ENCODE measurements at places on chromosomes 13 and 19.

DNA sequence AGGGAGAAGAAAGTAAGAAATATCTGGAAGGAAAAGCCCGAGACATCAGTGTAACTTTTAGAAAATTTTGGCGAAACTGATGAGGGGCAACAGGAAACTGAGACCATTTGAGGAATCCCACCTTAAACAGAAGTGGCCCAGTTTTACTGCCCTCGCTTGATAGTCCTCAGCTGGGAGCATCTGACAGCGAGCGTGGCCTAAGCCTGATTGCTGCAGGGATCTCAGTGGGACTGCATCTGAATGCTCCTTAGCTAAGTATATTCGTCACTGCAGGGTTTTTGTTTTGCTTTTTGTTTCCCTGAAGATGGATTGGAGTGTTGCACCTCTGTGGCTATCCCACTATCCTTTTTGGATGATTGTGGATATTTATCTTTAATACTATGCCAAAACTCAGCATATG lies 262.7 kb upstream of the KLHL1 start:
- DNase-seq: no peak

GRCh38 chr13:50699874-50700663 lies 143.4 kb downstream of the DLEU7 start:
- no peak for DNase-seq

DNA sequence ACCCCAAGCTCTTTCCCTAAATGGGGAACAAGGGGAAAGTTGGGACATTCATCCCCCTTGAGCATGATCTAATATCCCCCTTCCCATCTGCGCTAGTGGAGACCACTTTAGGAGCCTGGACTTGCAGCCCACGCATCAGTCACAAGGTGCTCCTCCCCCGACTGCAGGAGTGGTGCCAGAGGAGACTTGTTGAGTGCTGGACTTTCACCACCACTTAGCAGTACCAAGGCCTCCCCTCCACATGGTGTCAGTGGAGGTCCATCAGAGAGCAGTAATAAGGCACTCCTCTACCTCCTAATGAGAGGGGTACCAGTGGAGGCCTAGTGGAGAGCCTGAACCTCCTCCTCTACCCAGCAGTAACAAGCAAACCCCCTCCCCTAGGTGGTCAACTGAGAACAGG lies 22.5 kb downstream of the CAB39L start:
- no peak for DNase-seq

- DNase-seq: no peak
These were observed at the start of gene C3 for GRCh38 chr19:6720369-6721137. Gene C3, minus strand, starts transcription at chr19:6720650. Its CDS starts 61 bp downstream, at chr19:6720589.

- DNase-seq: no peak
These were observed 164.9 kb downstream of the DLEU7 start for GRCh38 chr13:50678464-50679162.

DNA sequence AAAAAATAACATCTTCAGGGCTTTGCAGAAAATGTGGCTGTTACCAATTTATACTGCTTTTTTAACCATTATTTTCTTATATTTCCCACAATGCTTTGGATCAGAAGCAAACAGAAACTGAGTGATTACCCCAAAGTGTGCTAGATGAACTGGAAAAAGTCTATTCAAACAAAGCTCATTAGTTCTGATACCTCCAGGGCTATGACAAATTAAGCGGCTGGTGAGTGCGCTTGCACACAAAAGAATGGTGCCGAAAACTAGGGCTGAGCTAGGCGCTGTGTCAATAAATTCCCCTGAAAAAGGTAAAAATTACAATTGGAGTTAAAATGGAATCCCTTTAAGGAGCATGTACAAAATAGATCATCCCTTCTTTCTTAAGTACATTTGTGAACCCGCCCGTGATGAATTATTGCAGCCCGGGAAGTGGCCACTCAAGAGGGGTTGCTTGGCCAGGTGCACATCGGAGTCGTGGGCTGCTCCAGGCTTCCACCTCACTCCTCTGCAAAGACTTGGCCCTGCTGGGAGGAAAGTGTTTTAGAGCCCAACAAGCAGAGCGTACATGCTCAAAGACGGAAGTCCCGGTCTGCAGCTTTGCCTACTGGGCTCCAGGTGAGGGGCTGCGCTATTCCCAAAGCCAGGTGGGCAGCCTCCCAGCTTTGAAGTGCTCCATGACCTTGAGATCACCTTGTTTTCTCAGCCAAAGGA lies 164.0 kb upstream of the ZNF507 start:
- DNase-seq: no peak

DNA sequence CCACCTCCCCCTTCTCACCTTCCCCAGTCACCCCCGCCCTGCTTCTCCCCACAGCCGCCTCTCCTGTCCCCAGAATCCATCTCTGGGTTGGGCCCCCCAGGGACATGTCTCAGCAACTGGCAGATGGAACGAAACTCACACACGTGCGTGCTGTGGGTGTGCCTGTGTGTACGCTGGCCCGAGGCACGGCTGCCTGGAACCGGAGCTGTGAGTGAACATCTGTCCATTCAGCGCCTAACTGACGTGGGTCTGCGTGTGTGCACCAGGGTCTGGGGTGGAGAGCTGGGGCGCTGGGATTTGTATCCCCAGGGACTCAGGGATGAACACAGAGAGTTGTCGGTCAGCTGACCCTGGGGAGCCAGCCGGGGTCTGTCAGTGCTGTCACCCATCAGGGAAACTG lies 752 bp upstream of the HAS1 start:
- no peak for DNase-seq

- DNase-seq: no peak
These were observed 67.2 kb downstream of the ARHGEF18 start for GRCh38 chr19:7415857-7416371.

DNA sequence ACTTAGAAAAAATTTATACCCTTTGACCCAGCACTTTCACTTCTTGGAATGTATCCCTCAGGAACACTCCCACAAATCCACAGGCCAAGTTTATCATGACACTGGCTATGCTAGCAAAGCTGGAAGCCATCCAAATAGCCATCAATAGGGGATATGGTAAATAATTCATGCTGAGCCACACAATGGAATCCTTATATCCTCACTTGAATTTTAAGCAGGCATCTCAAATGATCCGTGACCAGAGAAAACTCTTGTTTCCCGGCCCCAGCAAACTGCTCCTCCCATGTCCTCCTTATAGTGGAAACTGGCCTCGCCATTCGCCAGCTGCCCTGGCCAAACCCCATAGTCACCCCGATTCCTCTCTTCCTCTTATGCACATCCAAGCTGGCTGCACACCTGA lies 37.6 kb downstream of the GRIK5 start:
- no peak for DNase-seq

- DNase-seq: no peak
These were observed 78.2 kb upstream of the TNFSF11 start for GRCh38 chr13:42495751-42496150.

- DNase-seq: no peak
These were observed 108.1 kb upstream of the SOX1 start for GRCh38 chr13:111958612-111959395.

GRCh38 chr13:28411831-28412353 lies 83.0 kb downstream of the FLT1 start:
- DNase-seq: no peak

DNA sequence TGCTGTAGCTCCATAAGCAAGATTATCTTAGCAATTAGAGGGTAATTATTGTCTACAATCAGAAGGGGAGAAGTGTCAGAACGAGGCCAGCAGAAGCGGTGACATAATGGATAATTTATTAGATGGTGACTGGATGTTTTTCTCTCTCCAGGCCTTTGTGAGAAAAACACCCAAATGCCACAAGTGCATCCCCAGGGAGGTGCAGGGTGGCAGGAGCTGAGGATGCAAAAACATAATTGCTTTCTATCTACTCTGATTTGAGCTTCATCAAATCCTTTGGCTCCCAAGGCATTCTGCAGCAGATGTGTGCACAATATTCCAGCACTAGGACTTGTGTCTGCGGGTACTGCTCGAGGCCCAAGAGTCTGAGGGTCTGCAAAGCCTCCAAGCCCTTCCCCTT lies 220.1 kb upstream of the SERP2 start:
- DNase-seq: no peak

DNA sequence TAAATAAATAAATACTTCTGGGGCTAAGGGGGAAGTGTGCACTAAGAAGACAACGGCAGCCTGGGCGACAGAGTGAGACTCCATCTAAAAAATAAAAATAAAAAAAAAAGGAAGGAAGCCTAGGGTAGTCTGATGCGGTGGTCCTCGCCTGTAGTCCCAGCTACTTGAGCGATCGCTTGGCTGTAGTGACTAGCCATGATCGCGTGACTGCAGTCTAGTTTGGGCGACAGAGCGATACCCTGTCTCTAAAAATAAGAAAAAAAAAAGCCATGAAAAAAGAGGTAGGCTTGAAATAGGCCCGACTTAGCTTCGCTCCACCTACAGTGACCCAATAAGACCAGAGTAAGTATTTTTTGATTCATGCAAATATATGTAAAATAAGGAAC lies 661 bp upstream of the BABAM1 start:
- no peak for DNase-seq

- DNase-seq: no peak
These were observed 8.0 kb downstream of the IGFLR1 start for GRCh38 chr19:35734273-35734672.

DNA sequence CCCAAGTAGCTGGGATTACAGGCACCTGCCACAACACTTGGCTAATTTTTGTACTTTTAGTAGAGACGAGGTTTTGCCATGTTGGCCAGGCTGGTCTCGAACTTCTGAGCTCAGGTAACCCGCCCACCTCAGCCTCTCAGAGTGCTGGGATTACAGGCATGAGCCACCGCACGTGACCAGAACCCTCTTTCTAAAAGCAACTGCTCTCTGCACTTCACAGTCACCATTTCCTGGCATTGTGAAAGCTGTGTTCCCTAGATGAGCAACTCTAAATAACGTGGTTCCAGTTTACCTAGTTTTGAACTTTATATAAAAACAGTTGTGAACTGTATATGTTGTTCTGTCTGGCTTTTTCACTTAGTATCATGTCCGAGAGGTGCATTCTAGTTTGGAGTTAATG lies 152.9 kb downstream of the SIPA1L3 start:
- no peak for DNase-seq

DNA sequence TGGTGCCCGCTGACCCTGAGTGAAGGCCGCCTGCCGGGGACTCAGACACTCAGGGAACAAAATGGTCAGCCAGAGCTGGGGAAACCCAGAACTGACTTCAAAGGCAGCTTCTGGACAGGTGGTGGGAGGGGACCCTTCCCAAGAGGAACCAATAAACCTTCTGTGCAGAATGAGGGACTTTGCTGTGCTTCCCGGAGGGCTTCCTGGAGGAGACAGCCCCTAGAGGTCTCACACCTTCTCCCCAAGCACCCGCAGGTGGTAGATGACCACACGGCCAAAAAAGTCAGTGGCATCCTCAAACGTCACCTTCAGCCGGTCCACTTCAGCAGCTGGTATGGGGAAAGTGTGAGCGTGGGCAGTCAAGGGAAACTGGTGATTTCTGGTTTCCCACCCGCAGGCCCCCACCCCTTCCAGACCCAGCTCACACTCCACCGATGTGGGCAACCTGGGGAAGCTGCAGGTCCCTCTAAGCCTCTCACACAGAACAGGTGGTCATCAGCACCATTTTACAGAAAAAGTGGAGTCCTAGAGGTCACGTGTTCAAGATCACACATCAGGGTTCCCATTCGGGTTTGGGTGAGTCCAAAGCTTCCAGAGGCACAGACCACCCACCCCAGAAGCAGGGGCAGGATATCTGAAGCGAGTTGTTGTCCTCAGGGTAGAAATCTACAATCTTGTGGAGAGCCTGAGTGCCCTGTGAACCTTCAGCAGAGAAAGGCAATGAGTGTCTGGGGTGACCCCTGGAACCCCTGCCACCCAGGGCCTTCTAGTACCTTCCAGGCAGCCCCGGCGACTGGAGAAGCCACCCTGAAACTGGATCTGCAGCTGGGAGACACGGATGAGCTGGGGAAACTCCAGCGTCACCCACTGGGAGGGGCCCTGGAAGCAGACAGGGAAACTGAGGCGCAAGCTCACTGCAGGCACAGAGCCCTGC lies 1.2 kb downstream of the NR2C2AP start:
- no peak for DNase-seq

DNA sequence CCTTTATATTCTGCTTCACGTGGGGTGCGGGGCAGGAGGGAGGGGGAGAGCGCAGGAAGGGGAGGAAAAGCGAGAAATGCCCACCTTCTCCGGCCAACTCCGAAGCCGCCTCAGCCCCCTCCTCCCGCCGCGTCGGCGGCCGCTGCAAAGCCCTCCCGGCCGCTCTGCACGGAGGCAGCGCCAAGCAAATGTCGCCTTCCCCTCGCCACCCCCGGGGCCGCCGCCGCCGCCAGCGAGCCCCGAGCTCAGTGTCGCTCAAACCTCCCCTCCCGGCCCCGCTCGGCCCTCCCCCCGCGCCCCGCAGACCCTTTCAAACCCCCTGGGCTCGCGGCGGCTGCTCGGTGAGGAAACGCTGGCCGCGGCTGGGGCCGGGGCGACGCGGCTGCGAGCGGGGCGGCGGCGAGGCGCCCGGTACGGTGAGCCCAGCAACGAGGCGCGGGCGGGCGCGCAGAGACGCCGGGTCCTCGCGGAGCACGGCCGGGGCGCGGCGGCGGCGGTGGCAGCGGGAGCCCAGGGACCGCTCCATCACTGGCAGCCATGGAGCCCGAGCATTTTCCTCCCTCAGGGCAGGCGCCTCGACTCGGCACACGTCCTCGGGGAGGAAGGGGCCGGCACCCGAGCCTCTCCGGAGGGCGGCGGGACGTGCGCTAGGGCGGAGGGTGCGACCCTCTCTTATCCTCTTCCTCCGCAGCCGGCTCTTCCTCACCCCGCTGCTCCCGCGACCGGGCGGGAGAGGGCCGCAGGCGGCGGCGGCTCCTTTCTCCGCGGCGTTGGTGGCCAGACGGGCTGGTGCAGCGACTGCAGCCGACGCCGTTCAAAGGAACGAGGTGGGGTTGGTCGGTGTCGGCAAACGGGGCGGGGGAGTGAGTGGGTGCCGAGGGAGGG lies 463 bp upstream of the TSC22D1 start:
- DNase-seq: no peak

GRCh38 chr13:110685305-110686020 lies 20.5 kb downstream of the CARS2 start:
- no peak for DNase-seq

DNA sequence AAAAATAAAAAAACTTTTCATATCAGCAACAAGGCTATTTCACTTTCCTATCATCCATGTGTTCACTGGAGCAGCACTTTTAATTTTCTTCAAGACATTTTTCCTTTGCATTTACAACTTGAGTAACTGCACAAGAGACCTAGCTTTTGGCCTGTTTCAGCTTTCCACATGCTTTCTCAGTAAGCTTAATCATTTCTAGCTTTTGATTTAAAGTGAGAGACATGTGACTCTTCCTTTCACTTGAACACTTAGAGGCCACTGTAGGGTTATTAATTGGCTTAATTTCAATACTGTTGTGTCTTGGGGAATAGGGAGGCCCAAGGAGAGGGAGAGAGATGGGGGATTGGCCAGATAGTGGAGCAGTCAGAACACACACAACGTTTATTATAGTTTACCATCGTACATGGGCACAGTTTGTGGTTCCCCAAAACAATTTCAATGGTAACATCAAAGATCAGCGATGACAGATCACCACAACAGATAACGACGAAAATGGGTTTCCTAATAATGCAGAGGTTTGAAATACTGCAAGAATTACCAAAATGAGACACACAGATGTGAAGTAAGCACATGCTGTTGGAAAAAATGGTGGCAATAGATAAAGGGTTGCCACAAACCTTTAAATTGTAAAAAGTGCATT lies 117.6 kb downstream of the GGACT start:
- no peak for DNase-seq

GRCh38 chr13:59890054-59890453 lies 273.7 kb downstream of the DIAPH3 start:
- DNase-seq: no peak

Data from amygdala (tissue), 56 donors.